ENCODE measurements at places on chromosomes 3 and 15. TPM values are rescaled to one million over a fixed set of nuclear protein-coding genes. Genes with fewer than 3 reads are reported as not detected.

Gene IL16
- total RNA-seq, result 0.05 TPM

Gene SPATA12
- total RNA-seq, result not detected

Gene FBXL22
- 1.0 TPM for total RNA-seq

Gene PDHB
- total RNA-seq, result 63.5 TPM

Gene KBTBD12
- not detected for total RNA-seq

Gene GCSAM
- not detected for total RNA-seq

Gene PP2D1
- not detected for total RNA-seq

Gene KLHL6
- 0.11 TPM for total RNA-seq

DNA sequence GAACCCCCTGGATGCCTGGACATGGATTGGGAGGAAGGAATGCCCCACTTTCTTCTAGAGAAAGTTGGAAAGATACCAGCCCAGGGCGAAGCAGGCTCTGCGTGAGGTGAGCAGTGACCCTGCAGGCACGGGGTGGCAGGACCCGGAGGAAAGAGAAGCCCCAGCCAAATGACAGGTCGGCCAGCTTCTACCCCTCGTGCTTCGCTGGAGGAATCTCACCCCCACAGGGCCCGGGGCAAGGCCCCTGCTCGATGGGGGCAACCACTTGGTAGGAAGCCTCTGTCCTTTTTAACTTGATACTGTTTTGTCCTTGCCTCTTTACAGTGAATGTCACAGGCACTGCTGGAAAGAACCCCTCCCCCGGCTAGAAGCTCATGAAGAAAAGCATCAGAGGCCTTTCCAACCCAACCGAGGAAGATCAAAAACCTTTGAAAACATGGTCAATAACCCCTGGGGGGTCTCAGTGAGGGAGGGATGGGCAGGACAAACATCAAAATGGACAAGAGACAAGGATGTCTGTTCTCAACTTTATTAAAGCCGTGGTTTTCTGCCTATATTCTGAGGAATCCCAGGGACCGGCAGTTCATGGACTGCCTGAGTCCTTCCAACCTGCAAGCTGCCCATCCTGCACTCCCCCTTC lies 54.4 kb downstream of the SH3BP5 start:
- no peak for DNase-seq

GRCh38 chr3:14765576-14766427 lies 53.0 kb upstream of the FGD5 start:
- no peak for DNase-seq

DNA sequence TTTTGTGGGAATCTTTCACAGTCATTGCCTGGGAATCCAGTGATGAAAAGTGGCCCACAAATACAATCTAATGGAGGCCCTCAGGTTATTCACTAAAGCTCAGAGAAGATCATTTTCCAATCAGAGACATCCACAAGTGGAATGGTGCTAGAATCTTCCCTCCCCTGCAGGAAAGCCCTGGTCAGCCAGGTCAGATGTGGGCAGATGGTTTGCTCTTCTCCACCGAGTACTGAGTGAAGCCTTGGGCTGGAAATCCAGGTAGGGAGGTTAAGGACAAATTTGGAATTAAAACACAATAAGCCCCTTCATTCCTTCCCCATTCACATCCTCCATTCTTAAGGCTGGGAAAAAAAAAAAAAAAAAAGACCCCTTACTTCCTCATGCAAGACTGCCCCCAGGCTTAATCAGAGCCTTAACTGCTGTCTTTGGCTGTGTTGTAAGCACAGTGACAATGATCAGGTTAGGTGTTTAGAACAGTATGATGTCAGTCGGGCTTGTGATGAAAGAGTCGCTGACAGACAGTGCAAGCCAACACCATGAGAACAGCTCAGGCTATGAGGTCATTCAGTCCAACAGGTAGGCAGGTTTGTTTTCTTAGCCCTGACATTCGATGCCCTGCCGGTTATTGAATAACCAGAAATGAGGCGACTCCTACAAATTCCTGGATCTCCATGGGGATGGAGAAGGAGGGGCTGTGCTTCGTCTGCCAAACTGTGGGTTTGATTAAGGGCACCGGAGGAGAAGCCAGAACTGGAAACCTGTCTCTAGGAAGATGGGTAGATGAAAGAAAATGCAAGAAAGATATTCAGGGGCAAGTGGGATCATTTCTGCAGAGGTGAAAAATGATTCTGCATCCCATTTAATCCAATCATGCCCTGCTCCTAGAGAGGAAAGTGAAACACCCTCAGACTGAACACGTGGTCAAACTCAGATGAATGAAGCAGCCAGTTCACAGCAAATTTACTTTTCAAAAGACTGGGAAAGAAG lies 23.5 kb upstream of the HES1 start:
- no peak for DNase-seq

GRCh38 chr15:90243943-90244639 lies 5.3 kb upstream of the TTLL13 start:
- DNase-seq, result no peak

DNA sequence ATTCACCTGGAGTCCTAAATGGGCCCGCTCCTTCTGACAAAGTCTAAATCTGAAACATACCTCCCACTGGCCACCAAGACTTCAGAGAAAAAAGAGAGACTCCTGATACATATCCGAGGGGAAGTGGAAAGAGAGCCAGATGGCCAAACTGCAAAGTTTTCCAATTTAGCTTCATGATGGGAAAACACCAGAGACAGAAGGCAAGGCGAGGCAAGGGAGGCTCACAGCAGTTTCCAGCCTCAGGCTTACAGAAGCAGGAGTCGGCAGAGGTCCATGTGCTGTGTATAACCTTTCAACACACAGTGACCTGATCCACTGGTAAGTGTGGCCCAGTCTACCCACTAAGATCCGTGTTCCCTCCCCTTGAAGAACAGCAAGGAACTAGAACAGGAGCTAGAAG lies 29.9 kb upstream of the PDE8A start:
- no peak for DNase-seq

DNA sequence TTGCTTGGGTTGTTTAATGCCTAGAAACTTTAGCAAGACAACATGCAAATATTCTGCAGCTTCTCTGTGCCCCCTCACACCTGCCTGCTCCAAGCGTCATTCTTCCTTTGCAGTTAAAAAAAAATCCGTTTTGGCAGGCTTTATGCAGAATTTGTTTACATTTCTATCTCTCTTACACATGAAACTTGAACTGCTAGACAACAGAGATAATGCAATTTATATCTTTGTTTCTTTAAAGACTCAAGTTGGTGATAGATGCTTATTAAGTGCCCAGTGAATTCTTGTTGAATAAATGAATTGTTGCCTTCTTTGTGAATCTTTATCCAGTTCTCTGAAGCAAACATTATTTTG lies 53.2 kb downstream of the CHST2 start:
- DNase-seq, result no peak

- DNase-seq, result no peak
Measured at GRCh38 chr3:55402886-55403609, 84.1 kb downstream of the WNT5A start.

GRCh38 chr3:171566803-171567422 lies 106.7 kb upstream of the TNIK start:
- DNase-seq, result no peak

- DNase-seq, result no peak
Measured at GRCh38 chr15:42727750-42728381, 9.1 kb downstream of the CDAN1 start.

GRCh38 chr3:172700256-172700655 lies 10.6 kb downstream of the NCEH1 start:
- no peak for DNase-seq

GRCh38 chr3:5053021-5053831 lies 68.9 kb upstream of the ARL8B start:
- no peak for DNase-seq

DNA sequence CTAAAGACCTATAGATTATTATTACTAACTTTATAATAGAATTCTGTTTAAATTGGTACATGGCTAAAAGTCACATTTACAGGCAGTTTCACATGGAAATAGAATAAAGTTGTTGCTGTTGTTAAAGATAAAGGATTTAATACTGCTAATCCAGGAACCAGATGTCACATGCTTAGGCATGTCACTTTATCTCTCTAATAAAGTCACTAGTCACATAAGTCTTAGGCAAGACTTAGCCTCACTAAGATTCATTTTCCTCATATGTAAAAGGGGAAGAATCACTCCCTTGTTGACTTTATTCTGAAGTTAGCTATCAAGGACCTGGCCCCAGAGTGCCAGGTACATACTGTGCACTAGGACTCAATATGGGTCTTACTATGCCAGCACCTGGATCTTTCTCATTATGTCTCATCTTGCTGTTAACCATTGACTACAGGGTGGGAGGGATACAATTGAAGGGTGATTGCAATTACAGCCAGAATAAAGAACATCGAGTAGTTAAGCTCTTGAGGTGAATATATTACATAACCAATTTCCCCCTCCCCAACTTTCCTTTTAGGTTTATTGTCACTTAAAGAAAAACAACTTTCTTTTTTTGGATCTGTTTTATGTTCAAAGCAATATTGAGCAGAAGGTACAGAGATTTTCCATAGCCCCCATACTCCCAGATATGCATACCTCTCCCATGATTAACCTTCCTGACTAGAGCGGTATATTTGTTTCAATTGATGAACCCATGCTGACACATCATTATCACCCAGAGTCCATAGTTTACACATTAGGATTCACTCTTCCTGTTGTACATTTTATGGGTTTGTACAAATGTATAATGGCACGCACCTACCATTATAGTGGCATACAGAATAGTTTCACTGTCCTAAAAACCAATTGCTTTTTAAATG lies 36.6 kb downstream of the LNP1 start:
- DNase-seq, result no peak

DNA sequence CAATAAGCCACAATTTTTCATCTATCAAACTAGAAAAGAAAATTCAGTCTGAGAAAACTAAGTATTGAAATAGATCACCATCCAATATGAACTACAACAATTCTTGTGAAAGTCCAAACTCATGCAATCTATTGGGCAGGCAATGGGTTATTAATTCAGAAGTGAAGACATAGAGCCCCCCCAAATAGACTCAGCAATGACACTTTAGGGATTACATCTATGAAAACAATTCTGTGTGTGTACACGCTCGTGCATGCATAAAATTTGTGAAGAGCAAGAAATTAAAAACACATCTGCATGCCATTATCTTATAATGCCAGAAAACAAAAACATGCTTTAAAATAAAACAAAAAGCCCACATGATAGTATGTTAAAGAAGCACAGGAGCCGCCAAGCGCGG lies 151.3 kb downstream of the NR1I2 start:
- DNase-seq, result no peak

DNA sequence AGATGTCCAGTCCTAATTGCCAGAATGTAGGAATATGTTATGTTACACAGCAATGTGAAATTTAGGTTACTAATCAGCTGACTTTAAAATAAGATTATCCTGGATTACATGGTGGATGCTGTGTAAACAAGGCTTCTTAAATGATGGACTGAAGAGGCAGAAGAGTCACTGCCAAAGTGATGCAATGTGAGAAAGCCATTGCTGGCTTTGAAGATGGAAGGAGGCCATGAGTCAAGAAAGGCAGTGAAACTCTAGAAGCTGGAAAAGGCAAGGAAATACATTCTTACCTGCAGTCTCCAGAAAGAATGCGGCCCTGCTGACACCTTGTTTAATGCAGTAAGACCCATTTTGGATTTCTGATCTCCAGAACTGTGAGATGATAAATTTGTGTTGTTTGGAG lies 179.1 kb upstream of the ZPLD1 start:
- DNase-seq, result no peak

DNA sequence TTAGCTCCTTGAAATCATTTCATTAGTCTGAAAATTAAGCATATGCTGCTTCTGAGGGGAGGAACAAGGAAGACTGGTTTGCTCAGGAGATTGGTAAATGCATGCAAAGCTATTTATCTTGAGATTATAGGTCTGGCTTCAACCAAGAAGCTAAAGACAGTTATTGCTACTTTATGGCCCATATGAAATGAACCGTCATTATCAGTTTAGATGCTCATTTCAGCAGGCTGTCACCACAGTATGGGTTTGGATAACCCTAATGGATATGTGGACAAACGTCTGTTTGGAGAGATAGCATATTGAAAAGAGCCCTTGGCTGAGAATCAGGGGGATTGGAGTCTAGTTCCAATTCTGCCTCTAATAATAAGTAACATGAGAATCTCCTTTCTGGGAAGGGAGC lies 922.6 kb downstream of the TUSC7 start:
- no peak for DNase-seq

GRCh38 chr3:1513662-1514061 lies 420.8 kb downstream of the CNTN6 start:
- no peak for DNase-seq

DNA sequence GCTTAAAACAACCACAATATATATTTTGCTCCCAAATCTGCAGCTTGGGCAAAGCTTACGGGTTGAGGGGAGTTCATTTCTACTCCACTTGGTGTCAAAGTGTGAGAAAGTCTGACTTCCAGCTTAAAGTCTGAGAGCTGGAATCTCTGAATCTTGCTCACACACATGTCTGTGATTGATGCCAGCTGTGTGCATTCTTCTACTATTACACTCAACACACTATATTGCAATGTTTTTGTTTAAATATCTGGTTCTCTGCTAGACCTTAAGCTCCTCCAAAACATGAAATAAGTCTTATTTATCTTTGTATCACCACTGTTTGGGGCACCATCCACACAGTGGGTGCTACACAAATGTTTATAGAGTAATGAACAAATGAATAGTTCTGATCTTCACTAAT lies 36.7 kb upstream of the SECISBP2L start:
- DNase-seq, result no peak

Measured in neural crest cell (in vitro differentiated cells).